Eye (tissue), 1 donor: ENCODE measurements at places on chromosomes 12 and 14.

GRCh38 chr12:106672314-106673025 lies 89.7 kb downstream of the RFX4 start:
- peak; percentile 83 for DNase-seq

GRCh38 chr14:54942913-54943312 lies 40.3 kb upstream of the GCH1 start:
- no peak for DNase-seq

DNA sequence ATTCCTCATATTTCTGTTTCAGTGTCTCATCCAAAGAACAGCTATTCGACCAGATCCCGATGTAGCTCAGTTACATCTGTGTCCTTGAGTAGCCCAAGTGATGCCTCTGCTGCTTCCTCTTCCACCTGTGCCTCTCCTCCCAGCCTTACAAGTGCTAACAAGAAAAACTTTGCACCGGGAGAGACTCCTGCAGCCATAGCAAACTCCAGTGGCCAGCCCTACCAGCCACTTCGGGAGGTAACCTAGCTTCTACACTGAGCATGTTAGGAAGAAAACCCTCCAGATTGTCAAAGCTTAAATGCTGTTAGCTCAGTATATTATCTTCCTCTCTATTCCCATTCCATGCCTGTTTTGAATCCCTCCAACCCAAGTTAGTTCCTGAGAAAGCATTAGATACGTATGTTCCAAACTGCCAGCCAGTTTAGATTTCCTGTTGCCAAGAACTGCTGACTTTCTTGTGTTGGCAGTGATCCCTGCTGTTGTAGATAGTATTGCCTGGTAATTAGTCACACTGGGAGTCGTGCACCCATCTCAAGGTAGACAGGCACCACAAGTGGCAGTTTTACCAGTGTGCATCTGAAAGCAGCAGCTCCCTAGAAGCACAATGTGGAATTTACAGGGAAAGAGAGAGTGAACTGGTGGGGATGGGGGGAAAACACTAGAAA lies 14.0 kb upstream of the KCNH3 start:
- DNase-seq: no peak

DNA sequence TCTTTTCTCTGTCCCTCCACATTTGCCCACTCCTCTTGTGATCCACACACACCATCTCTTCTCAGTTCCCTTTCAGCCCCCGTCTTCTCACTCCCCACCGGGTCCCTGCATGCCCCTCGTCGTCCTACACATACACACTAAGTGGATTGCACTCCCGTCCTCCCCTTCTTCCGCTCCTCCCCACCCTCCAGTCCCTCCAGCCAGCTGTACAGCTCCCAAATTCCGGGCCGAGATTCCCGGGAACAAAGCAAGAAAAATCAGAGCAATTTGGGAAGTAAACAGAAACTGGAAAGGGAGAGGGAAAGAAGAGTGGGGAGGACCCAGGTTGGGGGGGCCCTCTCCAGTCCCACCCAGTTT lies 282 bp upstream of the IGFBP6 start:
- DNase-seq: peak; percentile 74

- DNase-seq: no peak
Observed at GRCh38 chr12:132588821-132589669, 21.3 kb downstream of the LRCOL1 start.

- DNase-seq: no peak
Observed at GRCh38 chr12:130591736-130592135, 124.4 kb downstream of the RIMBP2 start.

DNA sequence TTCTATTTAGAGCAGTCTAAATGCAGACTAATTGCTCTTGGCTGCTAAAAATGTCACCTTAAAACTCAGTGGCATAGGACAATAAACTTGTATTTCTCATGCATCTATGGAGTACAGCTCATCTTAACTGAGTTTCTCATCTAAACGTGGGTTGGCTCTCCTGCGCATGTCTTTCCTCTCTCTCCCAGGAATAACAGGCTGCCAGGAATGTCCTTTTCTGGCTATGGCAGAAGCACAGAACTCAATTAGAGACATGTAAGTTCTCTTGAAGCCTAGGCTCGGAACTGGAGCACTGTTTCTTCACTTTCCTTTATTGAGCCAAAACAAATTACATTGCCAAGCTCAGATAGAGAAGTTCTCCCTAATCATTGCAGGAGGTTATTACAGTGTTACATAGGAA lies 722.3 kb upstream of the FLRT2 start:
- no peak for DNase-seq

DNA sequence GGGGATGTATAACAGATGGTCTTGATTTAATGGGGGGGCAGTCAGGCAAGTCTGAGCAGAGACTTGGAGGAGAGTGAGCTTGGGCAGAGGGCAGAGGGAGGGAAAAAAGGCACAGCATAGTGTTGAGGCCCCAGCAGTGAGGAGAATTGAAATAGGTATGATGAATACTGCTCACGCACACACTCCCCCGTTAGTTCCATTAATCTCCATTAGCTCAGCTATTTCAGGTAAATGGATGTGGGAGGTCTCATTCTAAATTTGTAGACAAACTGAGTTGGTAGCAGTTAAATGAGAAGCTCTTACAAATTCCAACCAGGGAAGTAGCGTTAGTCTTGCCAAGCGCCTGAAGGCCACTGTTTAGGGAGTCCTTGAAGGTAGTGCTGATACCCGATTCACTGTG lies 66.7 kb upstream of the STON2 start:
- DNase-seq: no peak

GRCh38 chr12:67263471-67263870 lies 5.7 kb upstream of the CAND1 start:
- no peak for DNase-seq

DNA sequence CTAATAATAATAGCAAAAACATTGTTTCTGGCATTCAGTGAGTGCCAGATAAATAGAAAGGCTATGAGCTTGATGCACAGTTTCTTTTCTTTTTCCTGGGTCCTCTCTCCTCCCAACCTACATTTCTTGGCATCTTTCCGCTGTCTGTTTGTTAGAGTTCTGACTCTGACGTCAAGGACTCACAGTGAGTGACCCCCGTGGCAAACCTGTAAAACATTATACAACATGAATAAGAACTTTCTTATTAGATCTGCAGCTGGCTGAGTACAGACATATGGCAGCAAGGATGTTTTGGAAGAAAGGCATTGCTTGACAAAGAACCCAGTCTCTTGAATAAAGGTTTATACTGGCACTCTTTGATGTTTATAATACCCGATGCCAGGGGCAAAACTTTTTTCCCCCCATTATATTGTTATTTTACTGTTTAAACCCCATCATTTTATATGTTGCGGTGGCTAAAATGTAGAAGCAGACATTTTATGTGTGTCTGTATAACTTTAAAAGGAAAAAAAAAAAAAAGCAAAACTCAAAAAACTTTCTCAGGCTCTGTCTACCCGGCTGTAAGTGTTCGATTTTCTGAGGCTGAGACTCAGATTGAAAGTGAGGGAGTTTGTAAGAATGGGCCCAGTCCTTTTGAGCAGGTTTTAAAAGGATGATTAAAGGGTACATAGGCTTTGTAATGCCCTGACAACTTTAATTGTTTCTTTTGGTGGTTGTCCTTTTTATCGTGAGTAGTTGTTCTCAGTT lies 159.3 kb downstream of the PDE3A start:
- peak; percentile 62 for DNase-seq

GRCh38 chr12:53290661-53291060 lies 4.7 kb upstream of the PFDN5 start:
- no peak for DNase-seq

- peak; percentile 8 for DNase-seq
Observed at GRCh38 chr12:85747941-85748495, 88.2 kb downstream of the RASSF9 start.

DNA sequence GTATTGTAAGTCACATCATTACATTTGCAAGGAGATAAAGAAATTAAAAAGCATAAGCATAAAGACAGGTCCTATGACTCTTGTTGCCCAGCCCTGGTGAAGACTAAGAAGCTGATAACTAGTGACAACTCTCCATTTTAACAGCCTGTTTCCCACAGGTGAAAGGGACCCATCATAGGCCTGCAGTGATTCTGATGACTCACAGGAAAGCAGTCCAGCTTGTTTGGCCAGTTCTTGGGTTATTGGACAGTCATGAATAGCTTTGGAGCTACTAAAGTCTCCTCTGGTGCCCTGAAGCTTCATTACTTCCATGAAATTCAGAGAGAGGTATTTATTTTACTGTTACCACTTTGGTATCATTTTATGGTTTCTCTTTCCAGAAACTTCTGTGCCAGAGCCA lies 55.5 kb upstream of the DYRK2 start:
- no peak for DNase-seq
